Stimulated activated effector memory CD8-positive, alpha-beta T cell treated with anti-CD3 and anti-CD28 coated beads, Interleukin-12 subunit alpha, Interleukin-12 subunit beta, amount 100 ng/mL, for 72 hours (primary cell): ENCODE measurements at places on chromosomes 5 and 9.

DNA sequence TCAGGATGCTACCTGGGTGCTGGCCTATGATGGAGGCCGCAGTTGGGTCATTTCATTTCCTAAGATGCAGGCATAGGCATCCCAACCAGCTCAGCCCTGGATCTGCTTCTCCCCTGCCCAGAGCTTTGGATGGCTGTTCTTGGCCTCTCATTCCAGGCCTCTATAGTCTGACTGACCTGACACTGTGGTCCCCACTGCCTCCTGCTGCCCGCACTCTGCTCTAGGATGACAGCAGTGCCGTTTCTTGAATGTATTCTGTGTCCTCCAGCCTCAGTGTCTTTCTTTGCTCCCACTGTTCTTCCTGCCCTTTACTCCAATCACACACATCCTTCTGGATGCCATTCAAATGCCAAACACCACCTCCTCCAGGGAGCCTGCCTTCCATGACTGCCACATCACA, 235.7 kb downstream of the HSPA4 start:
- no peak for DNase-seq

- no peak for DNase-seq
These were observed 46.6 kb downstream of the ARHGAP26 start for GRCh38 chr5:142816531-142817430.

- DNase-seq, result no peak
These were observed 444.0 kb upstream of the PTGER4 start for GRCh38 chr5:40235471-40236400.

DNA sequence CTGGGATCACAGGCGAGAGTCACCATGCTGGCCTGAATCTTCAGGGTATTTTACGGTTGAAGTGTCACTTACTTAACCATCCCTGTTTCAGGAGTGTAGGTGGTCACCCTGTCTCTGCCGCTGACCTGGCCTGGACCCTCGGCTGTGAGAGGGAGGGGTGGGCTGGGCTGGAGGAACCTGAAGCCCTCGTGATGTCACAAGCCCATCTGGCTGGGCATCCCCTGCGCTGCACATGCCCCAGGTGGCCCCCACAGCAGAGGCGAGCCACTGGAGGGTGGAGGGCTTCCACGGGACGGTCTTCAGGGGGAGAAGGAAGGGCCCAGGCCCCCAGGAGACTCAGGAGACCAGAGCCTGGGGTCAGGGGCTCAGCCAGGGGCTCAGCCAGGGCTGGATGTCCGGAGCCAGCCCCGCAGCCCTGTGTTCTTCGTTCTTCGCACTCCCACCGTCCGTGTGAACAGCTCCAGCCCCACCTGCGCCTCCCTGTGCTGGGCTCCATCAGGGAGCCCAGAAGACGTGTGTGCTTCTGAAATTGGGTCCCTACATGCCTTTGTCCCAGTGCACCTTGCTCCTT, 7.6 kb upstream of the AHRR start:
- no peak for DNase-seq

- no peak for DNase-seq
These were observed 46.4 kb upstream of the SELENOP start for GRCh38 chr5:42858031-42858643.

DNA sequence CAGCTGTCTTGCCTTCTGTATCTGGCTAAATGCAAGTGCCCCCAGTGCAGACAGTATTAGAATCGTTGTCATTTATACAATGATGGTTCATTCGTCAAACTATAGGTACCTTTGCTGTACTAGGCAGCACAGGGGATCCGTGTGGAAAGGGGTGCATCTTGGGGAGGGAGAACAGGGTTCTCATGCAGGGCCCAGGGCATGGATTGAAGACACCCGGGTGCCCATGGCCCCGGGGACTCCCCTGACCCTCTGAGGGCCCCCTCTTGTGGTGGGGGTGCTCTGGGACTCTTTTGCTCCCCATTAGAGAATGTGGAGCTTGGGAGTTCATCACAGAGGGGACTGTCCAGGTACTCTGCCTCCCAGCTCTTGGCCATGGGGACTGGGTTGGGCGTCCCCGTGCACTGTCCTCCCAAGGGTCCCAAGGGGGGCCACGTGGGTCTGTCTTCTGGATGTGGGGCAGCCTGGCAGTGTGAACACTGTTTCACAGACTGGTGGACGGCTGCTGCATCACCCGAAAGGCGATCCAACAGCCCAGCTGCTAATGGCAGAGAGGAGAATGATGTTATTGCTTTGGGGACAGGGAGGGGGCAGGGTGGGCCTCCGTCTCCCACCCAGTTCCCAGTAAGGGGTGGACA, 36.9 kb upstream of the RXRA start:
- DNase-seq, result no peak
